ENCODE measurements at places on chromosomes 5 and 9.

DNA sequence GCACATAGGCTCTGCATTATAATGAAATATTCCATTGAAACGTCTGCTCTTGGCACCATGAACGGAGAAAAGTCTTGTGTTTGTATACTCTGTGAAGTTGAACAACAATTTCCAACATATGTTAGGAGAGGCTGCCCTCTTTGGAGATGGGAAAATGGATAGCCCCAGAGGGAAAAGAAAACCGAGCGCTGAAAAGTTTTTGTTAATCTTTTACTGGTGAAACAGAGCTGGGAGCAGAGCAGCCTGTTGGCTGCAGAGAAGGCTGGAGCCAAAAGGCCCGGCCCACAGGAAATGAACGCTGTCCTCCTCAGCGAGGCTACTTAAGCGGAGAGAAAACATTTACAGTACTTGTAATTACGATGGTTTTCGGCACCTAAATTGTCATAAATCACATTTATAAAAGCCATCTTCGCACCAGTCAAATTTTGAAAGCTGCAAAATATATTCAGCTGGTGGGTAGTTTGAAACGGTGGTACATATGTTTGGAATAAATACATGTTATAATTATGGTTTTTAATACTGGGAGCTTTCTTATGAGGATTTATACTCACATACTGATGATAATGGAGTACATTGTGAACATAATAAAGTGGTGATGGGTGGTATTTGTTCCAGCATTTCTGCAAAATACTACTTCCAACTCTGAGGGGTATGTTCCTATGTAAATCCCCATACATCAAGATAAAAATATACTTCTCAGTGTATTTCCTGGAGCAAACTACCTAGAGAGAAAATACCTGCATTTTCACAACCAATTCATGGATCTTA is 129.6 kb upstream of the CNTLN start:
- DNase-seq: no peak

DNA sequence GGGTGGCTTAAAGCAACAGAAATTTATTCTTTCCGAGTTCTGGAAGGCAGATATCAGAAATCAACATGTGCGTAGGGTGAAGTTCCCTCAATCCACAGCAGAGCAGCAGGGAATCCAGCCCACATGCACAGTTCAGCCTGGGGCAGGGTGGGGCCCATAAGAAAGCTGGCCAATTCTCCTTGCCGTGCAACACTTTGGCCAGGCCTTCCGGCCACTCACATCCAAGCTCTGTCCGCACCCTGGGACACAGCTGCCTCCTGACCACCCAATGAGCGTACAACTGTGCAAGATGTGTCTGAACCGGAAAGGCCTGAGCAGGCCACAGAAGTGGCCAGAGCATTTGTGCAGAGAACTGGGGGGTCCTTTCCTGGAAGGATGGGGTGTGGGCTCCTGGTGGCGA is 274.9 kb downstream of the GADD45G start:
- DNase-seq: no peak

GRCh38 chr9:122609804-122610203 is 4.7 kb upstream of the OR1Q1 start:
- no peak for DNase-seq

- peak; percentile 3 for DNase-seq
These were observed 60.3 kb downstream of the UBAP2 start for GRCh38 chr9:33988219-33988890.

DNA sequence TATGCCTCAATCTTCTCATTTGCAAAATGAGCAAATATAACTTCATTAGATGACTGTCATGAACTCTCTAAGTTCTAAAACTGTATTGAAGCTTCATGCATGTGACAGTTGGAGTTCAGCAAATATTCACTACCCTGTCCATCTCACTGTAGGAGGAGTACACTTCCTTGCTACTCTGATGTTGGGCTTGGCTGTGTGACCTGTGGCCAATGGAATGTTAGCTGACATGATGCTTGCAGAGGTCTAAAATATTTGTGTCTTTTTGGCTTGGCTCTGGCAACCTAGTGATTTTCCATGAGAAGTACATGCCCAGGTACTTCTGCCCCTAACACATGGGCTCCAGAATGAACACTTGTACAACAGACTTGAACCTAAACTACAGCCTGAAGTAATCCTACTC is 203.1 kb upstream of the ANKH start:
- DNase-seq: no peak

DNA sequence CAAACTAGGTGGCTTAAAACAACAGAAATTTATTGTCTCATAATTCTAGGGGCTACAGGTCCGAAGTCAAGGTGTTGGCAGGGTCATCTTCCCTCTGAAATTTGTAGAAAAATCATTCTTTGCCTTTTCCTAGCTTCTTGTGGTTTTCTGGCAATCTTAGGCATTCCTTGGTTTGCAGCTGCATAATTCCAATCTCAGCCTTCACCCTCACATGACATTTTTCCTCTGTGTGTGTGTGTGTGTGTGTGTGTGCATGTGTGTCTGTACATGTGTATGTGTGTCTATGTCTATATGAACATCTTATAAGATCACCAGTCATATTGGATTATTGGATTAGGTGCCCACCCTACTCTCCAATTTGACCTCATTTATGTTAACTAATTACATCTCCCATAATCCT is 330.6 kb downstream of the CHSY3 start:
- no peak for DNase-seq

DNA sequence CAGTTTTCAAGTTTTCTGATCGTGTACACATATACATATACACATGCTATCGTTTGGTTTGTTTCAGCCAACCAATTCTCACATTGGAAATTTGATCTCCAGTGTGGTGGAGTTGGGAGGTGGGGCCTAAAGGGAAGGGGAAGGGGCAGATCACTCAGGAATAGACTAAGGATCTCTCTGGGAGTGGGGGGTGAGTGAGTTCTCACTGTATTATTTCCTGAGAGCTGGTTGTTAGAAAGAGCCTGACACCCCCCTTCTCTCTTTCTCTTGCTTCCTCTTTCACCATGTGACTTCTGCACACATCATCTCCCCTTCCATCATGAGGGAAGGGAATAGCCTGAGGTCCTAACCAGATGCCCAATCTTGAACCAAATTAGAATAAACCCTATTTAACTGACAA is 551.7 kb downstream of the MAT2B start:
- no peak for DNase-seq

- no peak for DNase-seq
These were observed 72.5 kb downstream of the AP3B1 start for GRCh38 chr5:78221964-78222451.

GRCh38 chr5:57276353-57276752 is 102.5 kb downstream of the GPBP1 start:
- no peak for DNase-seq

DNA sequence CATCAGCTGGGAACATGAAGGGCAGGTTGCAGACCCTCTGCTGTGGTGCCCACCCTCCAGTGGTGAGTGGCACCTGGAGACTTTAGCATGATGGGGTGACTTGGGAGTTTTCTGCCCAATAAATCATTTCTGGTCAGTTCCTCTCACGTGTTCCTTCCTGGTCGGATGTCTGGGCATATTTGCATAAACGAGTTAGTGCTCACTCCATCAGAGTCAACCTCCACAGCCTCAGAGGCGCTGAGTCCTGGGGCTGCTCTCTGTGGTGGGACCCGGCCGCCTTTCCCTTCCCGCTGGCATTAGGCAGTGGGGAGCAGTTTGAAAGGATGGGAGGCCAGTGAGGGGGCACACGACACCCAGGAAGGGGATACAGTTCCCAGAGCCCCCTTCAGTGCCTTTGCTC is 114.0 kb upstream of the FCN2 start:
- no peak for DNase-seq

GRCh38 chr9:135869909-135870308 is 37.4 kb downstream of the CAMSAP1 start:
- DNase-seq: no peak

GRCh38 chr9:93898026-93898425 is 57.1 kb downstream of the BARX1 start:
- DNase-seq: no peak

- no peak for DNase-seq
These were observed 20.7 kb upstream of the BASP1 start for GRCh38 chr5:17196697-17197096.

- DNase-seq: no peak
These were observed 282.0 kb downstream of the SPOCK1 start for GRCh38 chr5:137216976-137217598.

GRCh38 chr9:132309056-132309455 is 45.7 kb downstream of the SETX start:
- DNase-seq: no peak

- no peak for DNase-seq
These were observed 220.8 kb downstream of the SNX18 start for GRCh38 chr5:54738118-54738972.

GRCh38 chr9:114446036-114446435 is 58.3 kb upstream of the AKNA start:
- DNase-seq: no peak

- no peak for DNase-seq
These were observed 1.3 kb downstream of the ADAMTS6 start for GRCh38 chr5:65480306-65480865.

DNA sequence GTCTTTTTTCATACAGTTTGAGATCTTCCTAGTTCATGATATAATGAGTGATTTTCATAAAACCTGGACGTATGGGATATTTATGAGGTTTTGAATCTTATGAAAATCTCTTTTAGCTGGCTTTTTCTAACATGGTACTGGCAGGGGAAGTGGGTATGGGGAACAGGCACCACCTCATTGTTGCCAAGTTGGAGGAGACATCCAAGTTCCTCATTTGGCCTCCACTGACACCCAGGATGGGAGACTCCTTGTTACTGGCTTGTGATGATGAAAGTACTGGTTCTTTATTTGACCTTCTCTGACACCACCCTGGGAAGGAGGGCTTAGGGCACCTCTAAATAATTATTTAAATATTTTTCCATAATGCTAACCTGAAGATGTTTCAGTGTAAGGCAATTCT is 4.0 kb upstream of the TNPO1 start:
- no peak for DNase-seq

DNA sequence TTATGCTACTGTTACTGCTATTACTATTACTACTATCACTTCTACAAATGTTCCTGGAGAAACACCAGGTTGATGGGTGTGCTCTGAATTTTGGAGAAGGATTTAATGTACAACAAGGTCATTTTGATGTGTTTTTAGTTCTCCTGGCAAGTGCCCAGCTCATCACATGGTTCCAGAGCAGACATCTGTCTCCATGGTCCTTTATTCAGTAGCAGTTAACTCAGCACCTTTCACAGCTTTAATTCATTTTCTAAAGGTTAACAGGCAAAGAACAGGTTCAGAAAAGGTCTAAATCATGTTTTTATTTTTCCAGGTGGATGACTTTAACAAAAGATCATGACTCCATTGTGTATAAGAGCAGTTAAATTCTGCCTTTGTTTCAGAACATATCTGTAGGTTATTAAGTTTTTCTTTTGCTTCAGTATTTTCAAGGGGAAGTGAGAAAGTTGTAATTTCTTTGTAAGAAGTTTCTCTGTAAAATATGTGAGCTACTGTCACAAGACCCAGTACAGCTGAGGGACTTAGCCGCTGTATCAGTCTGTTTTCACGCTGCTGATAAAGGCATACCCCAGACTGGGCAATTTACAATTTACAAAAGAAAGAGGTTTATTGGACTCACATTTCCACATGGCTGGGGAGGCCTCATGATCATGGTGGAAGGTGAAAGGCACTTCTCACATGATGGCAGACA is 41.9 kb downstream of the MTRR start:
- DNase-seq: no peak

- DNase-seq: peak; percentile 94
These were observed 1.2 kb upstream of the RNF38 start for GRCh38 chr9:36401164-36401740.

- no peak for DNase-seq
These were observed 221.8 kb downstream of the FAM114A2 start for GRCh38 chr5:153816870-153817269.

DNA sequence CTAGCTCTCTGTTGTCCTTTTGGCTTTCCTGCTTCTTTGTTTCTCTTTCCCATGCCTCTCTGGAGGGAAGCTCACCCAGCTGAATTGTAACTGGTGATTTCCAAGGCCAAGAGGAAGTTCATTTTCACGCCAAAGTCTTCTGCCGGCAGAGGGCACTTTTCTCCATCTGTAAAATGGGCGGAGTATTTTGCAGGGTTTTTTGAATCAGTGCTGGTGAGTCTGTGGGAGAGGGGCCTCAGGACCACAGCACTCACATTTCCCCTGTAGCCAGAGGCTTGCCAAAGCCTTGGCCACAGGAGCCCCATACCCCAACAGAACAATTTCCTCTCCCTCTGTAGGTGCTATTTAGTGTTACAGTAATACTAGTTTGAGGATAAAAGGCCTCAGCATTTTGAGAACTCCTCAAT is 42.3 kb upstream of the MATR3 start:
- DNase-seq: no peak

- DNase-seq: no peak
These were observed 47.0 kb upstream of the CAST start for GRCh38 chr5:96615223-96615622.

DNA sequence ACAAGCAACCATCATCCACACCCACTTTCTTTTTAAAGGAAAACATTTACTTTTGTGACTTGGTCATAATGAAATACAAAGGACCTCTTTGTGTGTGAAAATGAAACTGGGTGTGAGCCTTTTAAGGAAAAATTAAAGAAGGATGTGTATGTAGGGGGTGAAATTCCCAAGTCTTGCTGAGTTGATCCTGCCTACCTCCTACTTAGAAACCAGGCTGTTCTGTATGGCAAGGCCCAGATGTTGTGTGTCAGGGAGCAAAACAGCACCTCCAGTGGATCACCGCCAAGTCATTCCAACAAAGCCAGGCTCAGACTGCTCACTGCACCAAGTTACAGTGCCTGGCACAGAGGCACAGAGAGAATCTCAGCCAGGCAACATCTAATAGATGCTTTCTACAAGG is 198.5 kb upstream of the FBN2 start:
- no peak for DNase-seq

GRCh38 chr9:124754289-124754688 is 16.8 kb downstream of the NR6A1 start:
- no peak for DNase-seq

DNA sequence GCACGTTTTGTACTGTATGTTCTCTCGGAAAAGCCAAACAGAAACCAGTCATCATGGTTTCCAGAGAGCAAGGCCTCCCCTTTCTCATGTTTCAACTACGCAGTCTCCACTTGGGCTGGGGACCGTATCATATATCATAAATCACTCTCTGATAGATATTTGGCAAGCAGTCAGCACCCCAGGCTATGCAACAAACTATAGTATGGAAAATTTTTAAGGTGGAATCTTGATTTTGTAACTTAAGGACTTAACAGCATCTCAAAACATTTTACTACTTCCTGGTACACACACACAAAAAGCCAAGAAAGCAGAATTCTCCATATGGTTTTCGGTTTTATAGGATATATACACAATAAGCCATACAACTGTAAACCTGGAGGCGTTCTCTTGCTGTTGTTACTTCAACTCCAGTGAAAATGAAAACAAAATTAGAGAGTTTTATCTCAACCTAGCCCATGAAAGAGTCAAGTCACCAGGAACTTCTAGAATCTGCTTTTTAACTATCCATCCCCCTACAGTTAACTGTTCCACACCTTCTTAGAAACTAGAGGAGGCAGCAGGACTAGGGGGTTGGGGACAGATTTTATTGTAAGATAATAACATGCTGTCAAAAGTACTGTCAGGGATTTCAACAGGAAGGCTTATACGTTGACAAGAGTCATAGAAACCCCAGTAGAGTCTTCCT is 283.4 kb downstream of the NFIB start:
- DNase-seq: no peak

- DNase-seq: no peak
These were observed 455.0 kb upstream of the ACTBL2 start for GRCh38 chr5:57937501-57938173.

- no peak for DNase-seq
These were observed 81.3 kb upstream of the CTSL start for GRCh38 chr9:87644659-87645058.

- no peak for DNase-seq
These were observed 136.2 kb downstream of the LIFR start for GRCh38 chr5:38420246-38420645.

GRCh38 chr5:107457138-107457537 is 213.6 kb downstream of the EFNA5 start:
- no peak for DNase-seq
